ENCODE measurements at places on chromosomes 2 and 18.

DNA sequence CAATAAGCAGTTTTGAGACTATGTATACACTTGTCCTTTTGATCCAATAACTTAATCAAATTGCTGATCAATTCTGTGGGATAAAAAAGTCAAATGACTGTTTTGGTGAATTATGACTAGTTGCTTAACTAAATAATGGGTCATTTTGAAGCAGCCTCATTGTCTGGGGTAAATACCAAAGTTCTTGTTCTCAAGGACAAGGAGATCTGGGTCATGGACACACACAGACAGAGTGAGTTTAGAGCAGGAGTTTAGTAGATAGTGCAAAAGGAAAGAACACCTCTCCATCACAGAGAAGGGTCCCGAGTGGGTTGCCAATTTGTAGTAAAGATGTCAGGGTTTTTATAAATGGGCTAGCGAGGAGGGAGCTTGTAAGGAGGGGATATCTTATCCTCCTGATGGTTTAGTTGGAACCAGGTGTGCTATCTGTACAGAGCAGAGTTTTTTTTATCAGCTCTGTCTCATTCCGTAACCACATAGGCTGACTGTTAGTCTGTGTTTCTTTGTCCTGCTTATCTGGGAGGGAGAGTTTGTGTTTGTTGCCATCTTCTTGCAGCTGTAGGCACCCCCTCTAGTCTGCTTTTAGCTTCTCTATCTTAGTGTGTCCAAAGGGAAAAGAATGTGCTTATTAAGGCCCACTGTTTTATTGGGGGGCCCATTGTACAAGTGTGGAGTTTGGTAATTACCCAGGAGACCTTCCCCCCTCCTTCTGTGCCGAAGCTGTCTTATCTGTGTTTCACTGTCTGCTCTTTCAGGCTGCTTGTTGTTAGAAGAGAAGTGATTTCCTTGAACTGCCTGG, 48.7 kb upstream of the C1GALT1C1L start:
- DNase-seq = no peak

DNA sequence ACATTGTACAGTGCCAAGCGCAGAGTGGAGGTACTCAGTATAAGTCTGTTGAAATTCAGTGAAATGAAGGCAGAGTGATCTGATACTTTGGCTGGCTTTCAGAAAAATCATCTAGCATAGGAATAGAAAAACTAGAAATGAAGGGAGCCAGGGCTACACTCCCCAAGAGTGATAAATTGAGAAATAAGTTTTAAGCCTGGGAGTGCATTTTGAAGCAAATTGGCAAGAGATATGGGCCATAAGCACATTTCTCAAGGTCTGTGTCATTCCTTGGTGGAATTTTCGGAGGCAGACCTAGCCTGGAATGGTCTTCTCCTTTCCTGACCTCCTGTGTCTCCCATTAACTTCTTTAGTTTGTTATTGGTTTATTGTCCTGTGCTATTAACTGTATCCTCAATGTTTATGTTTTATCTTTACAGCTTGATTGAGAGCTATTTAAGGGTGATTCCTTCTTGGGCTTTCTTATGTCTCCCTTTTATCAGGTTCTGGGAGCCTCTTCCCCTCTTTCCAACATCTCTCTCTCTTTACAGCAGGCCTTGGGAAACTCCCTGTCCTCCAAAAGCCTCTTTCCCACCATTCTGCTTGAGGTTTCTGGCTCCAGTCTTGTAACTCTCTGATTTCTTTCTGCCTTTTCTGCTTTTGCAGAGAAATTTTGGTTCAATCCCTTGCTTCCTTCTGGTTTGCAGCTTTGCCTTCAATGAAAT, 649.5 kb downstream of the SLC4A3 start:
- no peak for DNase-seq

DNA sequence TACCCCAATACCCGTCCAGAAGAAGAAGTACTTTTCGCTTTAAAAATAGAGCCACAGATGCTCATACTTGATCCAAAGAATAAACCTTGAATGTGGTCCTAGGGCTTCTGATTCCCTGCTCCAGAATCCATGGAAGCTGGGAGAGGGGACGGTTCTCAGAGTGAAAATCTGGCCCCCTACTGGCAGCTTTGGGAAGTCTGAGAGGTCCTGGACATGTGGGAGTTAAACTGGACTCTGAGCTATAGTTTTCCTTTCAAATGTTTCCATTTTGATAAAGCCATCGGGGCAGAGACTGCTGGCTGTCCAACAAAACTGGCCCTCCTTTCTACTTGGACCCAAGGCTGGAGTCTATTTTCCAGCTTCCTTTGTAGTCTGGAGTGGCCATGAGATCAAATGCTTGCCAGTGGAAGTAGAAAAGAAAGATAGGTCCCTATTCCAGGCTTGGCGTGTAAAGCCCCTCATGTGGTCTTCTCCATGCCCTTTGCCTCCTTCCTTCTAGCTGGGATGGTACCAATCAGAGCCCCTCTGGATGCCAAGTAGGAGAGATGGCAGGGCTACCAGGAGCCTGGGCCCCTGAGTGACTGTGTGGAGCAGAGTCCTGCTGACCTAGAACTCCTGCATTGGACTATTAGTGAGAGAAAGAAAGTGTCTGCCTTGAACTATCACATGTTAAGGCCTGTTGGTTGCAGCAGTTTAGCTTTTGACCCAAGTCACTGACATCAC, 37.7 kb upstream of the TBC1D8 start:
- no peak for DNase-seq

- DNase-seq = no peak
These were observed 125.0 kb downstream of the CACNB4 start for GRCh38 chr2:151973901-151974199.

Data from activated naive CD4-positive, alpha-beta T cell treated with Interleukin-2 at 50 U/mL for 16 hours (primary cell).